NCI-H1694 (cell line): ENCODE measurements at places on chromosomes 12 and 14.

- peak; percentile 59 for DNase-seq
Measured at GRCh38 chr12:53747095-53747494, 4.7 kb downstream of the CISTR start.

DNA sequence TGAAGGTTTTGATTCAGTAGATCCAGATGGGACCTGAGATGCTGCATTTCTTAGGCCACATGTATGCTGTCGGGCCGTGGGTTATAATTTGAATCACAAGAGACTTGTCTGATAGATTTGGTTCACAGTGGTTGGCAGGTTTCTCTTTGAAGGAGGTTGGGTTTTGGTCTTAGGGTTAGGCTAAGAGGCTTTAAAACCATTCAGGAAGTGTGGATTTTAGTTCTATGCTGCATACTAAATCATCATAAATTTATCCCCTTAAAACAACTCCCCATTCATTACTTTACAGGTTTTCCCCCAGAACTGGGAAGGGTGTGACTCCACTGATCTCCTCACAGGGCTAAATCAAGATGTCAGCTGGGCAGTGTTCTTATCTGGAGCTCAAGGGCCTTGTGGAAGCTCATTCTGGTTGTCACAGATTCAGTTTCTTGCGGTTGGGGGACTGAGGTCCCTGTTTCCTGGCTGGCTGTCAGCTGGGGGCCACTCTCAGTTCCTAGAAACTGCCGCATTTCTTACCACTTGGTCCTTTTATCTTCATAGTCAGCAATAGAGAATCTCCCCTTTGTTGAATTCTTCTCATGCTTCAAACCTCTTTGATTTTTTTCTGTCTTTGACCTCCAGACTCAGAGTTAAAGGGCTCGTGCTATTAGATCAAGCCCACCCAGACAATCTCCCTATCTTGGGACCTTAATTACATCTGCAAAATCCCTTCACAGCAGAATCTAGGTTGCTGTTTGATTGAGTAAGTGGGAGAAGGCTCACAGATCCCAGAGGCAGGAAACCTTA lies 20.6 kb upstream of the PCNX1 start:
- no peak for DNase-seq

GRCh38 chr12:72390146-72390545 lies 118.0 kb downstream of the TRHDE start:
- no peak for DNase-seq

DNA sequence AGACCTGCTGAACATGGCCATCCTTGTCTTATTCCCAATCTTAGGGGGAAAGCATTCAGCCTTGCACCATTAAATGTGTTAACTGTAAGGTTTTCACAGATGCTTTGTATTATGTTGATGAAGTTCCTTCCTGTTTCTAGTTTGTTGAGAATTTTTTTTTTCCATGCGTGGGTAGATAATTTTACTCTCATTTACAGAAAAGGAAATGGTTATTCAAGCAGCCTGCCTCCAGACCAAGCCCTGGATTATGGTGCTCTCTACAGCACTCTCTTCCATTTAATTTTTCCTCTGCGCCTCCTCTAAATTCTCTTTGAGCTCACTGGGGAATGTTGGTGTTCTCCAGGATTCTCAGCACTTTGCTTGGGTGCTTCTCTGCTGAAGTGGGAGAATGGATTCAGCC lies 179.3 kb upstream of the PZP start:
- DNase-seq = no peak

GRCh38 chr12:4908684-4909409 lies 858 bp upstream of the KCNA1 start:
- peak; percentile 77 for DNase-seq
